ENCODE measurements at places on chromosomes 6 and 20.

- DNase-seq, result no peak
Measured at GRCh38 chr6:134517868-134518267, 200.0 kb upstream of the SGK1 start.

DNA sequence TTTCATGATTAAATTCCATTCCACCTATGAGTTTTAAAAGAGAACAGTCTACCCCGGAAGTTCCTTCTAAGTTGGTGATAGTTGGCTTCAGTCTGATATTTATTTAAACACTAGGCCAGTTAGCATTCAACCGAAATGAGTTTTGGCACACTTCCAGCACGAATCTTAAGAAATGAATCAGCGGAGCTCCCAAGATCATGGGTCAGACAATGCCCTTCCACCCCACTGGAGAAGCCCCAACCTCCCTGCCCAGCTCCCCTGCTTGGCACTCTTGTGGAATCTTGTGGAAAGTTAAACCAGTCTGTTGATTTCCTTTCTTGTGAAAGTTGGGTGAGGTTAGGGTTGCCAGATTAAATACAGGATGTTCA lies 64.3 kb downstream of the MKKS start:
- no peak for DNase-seq

DNA sequence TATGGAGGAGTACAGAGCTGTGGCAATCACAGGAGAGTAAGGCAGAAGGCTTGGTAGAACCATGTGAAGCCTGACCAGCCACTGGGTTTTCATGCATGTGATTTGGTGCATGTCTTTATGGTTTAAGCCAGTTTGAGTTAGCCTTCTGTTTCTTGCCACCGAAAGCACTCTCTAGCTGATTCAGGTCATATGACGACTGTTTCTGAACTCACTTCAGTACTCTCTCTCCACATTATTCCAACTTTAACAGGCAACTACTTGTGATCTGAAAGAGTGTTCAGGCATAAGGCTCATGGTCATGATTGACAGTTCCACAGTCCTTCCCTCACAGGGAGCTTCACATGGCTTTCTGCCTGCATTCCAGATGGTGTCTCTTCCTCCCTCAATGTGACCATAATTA lies 63.3 kb upstream of the TAB2 start:
- no peak for DNase-seq

- no peak for DNase-seq
Measured at GRCh38 chr6:68880050-68880813, 245.2 kb downstream of the ADGRB3 start.

DNA sequence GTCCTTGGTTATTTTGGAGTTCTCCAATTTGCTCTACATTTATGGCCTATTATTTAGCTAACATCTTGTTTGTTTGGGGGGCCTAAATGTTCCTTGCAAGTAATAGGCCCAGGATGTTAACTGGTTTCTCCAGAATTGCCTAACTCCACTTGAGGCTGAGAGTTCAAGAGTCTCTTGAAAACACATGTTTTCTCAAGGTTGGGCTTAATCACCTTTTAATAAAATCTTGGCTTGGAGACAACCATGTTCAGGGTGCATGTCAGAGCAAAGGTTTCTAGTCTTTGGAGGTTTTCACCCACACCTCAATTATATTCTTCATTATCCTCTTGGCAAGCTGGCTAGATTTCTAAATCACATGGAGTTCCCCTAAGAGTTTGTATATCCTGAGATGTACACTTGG lies 54.2 kb downstream of the KLHL31 start:
- DNase-seq, result no peak

GRCh38 chr20:61662226-61662967 lies 403.3 kb downstream of the TAF4 start:
- DNase-seq, result no peak

- no peak for DNase-seq
Measured at GRCh38 chr6:40963019-40963418, 76.0 kb downstream of the UNC5CL start.

DNA sequence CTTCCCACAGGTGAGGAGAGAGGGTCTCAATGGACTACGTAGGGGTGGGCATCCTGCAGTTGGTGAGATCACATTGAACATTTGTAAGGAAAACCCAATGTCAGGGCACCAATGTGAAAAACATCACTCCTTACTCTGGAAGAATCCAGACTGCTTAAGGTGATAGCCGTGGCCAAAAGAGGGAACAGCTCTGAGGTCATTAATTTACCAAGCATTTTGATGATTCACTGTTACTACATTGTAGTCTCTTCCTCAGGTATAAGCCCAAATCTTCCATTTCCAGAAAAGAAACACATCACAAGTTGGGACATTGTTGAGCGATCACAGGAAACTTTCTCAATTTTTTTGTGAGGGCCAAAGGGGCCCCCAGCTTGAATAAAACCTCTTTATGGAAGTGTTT lies 61.1 kb upstream of the SPTLC3 start:
- DNase-seq, result no peak

Measured in CD4-positive, alpha-beta T cell treated with Interleukin-15 for 1 hour (primary cell).